ENCODE measurements at places on chromosomes 5 and 9.

DNA sequence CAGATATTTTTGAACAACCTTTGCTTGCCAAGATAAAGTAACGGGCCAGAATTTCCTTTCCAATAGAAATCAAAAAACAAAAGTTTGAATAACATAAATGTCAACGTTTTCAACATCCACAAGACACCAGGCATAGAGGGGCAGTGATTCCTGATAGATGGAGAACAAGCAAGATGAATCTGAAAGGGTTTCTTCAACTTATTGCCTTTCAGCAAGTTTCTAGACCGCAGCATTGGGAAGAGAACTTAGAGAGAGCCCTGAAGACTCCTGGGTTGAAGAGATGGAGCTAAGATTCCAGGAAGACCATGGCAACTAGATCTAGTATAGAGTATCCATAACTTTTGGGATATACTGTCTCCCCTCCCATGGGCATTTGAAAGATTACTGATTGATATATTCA lies 751.4 kb upstream of the CTNND2 start:
- no peak for DNase-seq

DNA sequence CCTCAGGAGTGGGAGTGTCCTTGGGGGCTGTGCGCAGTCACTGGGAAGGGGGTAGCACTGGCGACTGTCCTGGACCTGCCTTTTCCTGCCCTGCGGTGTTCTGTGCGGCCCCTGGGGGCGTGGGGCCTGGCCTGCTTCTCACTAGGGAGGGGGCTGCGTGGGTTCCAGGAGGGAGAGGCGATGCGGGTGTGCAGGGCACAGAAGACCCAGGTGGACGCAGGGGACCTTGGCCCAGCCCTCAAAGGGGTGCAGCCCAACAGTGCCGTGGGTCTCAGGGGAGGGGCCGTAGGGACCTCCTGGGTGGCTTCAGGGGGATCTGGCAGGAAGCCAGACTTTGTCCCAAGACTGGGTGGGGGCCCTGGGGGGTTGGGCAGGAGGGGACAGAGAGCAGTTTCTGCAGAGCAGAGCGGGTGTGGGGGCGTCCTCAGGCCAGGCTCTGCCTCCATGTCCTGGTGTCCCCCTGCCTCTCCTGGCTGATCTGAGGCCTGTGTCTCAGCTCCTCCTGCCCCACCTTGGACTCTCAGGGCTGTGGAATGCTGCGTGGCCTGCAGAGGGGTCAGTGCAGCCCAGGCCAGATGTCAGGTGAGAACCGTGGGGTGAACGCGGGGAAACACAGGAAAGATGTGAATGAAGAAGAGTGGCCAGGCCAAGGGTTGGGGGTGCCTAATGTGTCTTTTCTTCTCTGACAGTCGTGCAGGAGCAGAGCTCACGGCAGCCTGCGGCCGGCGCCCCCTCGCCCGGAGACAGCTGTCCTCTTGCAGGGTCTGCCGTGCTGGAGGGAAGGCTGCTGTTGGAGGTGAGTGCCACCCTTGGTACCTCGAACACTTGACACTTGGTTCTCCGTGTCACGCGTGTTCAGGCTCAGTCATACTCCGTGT lies 54.6 kb downstream of the AHRR start:
- DNase-seq = no peak

DNA sequence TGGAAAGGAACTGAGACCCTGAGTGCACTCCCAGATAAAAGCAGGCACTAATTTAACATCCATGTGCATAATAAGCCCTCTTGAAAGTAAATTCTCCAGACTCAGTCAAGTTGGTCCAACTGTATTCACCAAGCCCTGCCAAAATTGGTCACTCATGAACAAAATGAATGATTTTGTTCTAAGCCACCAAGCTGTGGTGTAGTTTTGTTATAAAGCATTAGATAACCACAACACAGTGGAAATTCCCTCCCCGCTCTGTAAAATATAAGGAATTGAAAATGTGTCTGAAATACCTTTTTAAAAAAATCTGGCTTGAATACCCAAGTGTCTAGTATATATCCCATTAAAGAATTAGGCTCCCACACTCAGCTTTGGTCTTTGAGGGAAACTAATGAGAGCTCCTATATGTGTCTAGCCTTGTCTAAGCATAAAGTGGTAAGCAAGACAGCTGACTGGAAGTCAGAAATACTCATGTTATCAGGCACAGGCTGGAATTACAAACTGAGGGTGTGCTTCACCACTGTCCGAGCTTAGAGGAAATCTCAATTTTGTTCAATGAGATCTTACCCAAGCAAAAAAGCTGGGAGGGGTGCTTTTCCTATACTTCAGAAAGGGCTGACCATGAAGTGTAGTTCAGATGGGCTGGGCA lies 33.2 kb downstream of the IDNK start:
- DNase-seq = no peak

- no peak for DNase-seq
Measured at GRCh38 chr9:120514405-120514804, 65.6 kb downstream of the CDK5RAP2 start.
